Pulmonary artery endothelial cell (primary cell): ENCODE measurements at places on chromosomes 3 and 15.

GRCh38 chr15:75677465-75678323 lies 30.0 kb downstream of the SNX33 start:
- DNase-seq = no peak

DNA sequence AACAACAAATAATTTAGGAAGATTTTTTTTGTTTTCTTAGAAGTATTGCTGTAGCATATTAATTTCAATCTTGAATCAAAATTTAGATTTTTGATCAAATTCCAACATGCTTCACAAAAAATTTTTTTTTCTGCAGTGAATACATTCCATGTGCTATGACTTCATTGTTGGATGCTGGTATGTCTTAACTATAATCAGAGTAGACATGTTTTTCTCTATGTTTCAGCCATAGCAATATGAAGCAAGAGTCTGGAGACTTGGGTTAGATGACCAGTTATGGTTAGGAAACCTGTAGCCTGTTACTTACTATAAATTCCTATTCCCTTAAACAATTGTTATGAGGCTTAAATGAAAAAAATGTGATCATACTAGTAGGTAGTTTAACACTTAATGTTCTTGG lies 176.1 kb upstream of the CHL1 start:
- no peak for DNase-seq

GRCh38 chr15:94778840-94779239 lies 547.5 kb downstream of the MCTP2 start:
- DNase-seq = no peak

DNA sequence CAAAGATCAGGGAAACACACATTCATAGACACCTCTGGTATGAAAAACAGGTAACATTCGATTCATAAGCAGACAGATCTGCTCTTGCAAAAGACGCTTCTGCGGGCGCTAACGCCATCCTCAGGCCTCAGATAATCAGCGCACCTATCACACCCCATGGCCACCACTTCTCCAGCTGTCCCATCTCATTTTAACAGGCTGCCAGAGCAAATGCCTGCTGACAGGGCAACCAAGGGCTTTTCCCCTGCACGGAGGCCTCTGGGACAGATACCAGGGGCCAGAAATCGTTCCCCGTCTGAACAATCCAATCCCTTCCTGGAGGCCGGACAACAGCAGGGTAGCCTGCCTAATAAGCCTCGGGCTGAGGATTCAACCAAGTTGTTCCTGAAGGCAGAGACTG lies 15.2 kb downstream of the ABCC5 start:
- no peak for DNase-seq
